ENCODE measurements at places on chromosomes 4 and X.

GRCh38 chr4:130636486-130636885, 1540.5 kb downstream of the C4orf33 start:
- DNase-seq = no peak

- no peak for DNase-seq
These were observed 552.9 kb upstream of the PABPC4L start for GRCh38 chr4:134754301-134755019.

- DNase-seq = no peak
These were observed 109.2 kb upstream of the AP1S2 start for GRCh38 chrX:15963858-15964257.

GRCh38 chrX:45348296-45348695, 147.6 kb upstream of the DIPK2B start:
- no peak for DNase-seq

DNA sequence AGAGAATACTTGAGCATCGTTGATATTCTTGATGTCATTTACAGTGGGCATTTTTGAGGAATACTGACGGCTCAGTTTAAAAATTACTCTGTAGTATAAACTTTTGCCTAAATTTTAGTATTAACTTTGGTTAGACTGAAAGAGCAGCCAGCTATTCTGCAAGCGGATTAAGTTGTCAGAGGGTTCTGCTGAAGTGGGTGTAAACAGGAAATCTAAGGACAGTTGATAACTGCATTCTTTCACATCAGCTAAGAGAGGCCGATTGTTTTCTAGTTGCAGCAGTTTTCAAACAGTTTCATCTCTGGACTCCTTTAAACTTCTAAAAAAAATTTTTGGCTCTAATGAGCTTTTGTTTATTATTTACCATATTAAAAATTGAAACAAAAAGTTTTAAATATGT, 149.6 kb downstream of the RAPGEF2 start:
- no peak for DNase-seq

- no peak for DNase-seq
These were observed 57.1 kb downstream of the ANAPC4 start for GRCh38 chr4:25433966-25434827.

DNA sequence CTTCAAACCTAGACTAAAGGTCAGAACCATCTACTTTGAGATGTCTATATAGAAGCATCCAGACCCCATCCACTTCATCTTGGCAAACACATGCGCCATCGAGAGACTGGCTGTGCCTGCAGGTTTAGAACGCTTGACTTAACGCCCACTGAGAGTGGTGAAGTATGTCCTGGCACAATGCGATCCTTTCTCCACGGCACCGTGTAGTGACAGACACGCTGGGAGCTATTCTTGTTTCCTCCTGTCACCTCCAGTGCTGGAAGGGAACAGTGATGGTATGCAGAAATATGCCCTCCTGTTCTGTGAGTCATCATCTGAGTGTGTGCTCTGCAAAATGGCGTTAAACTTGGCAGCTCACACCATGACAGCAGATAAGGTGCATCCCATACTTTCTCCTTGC, 330.2 kb downstream of the NLGN4X start:
- no peak for DNase-seq

- DNase-seq = no peak
These were observed 70.9 kb upstream of the FAM9C start for GRCh38 chrX:13115146-13115855.

GRCh38 chr4:1879485-1879884, 8.3 kb downstream of the NSD2 start:
- DNase-seq = no peak

GRCh38 chr4:55272589-55272988, 73.5 kb upstream of the SRD5A3 start:
- DNase-seq = no peak

DNA sequence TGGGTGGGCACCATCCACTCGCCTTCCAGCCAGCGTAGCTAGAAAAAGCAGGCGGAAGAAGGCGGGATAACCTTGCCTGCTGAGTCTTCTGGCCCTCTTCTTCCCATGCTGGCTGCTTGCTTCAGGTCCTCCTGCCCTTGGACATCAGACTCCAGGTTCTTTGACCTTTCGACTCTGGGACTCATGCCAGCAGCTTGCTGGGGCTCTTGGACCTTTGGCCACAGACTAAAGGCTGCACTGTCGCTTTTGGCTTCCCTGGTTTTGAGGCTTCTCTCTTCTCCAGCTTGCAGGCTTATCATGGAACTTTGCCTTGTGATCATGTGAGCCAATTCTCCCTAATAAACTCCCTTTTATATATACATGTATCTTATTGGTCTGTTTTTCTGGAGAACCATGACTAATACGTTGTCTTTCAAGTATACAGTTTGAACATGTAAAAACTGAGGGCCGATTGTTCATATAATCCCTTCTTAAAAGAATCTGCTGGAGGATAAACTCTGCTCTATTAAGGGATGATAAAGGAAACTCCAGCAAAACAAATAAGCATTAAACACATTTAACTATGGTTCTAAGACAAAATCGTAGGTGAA, 116.6 kb upstream of the LCORL start:
- DNase-seq = no peak

All from activated T-cell treated with anti-CD3 and anti-CD28 coated beads for 24 hours (primary cell).